Uterus (tissue), 4 donors: ENCODE measurements at places on chromosomes 11 and 22. TPM values are rescaled to one million over a fixed set of nuclear protein-coding genes. Genes with fewer than 3 reads are reported as not detected.

VEGFB gene
- 120 TPM for total RNA-seq

DNA sequence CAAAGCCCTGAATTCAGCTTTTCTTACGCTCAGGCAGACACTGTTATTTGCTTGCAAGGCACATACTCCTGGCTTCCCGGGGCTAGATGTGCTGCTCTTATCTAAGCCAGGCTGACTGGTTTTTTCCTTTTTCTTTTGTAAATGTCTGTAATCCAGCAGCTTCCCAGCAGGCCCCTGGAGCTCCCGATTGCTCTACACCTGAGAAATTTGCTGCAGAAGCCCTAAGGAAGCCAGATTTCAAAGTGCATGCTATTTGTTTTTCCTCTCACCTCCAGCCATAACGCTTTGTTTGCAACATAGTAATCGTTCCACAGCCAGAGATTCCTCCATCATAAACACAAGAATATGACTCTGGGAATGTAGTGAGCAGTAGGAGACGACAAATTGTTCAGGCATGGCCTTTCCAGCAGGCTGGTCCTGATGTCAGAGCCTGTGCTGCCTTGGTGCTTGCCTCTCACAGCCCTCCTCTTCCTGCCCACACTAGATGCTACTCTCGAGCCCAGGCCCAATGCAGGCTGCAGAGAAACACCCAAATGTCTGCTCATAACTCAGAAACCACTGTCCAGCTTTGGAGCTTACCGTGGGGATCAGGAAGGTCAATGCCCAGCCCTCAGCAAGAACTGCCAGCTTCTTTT, 54.7 kb upstream of the SLC6A5 start:
- DNase-seq, result no peak
- no peaks in the 10 kb centered on the region for H3K36me3 ChIP-seq
- H3K4me3 ChIP-seq, result no peak overlapping the region
- H3K4me1 ChIP-seq, result no peaks in the 10 kb centered on the region
- H3K27me3 ChIP-seq, result no peaks in the 10 kb centered on the region
- H3K27ac ChIP-seq, result no peak overlapping the region

DNA sequence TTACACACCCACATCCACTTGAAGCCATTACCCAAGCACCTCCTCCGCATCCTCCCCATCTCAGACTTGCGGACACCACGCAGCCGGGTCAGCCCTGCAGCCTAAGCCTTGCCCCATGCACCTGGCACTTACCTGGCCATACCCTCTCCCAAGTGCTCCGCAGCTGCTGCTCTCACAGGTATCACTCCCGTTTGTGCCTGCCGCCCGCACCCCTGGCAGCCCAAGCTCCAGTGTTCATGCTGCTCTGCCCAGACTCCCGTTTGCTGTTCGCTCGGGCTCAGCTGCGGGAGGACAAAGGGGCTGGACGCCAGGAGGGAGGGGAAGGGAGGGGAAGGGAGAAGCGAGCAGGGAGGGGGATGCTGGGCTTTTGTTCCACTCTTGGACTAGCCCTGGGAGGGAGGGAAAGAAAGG, at the start of gene KLHL35:
Gene KLHL35 (minus strand): TSS at position 293 of the 411 bp plus-strand sequence. CDS start 2,574 bp downstream, outside the sequence.
- no peaks in the 10 kb centered on the region for H3K27me3 ChIP-seq
- no peaks in the 10 kb centered on the region for H3K36me3 ChIP-seq
- DNase-seq, result no peak
- no peaks in the 10 kb centered on the region for H3K4me1 ChIP-seq
- H3K27ac ChIP-seq, result no peak within 1 kb of the TSS

GRCh38 chr11:12235553-12235946, 125.2 kb downstream of the MICAL2 start:
- DNase-seq, result no peak
- H3K4me3 ChIP-seq, result no peak overlapping the region
- H3K36me3 ChIP-seq, result no peaks in the 10 kb centered on the region

- no peaks in the 10 kb centered on the region for H3K36me3 ChIP-seq
- peak; percentile 44 for DNase-seq
- peaks cover 6% of the 10 kb centered on the region for H3K4me1 ChIP-seq
- no peak overlapping the region for H3K4me3 ChIP-seq
- no peaks in the 10 kb centered on the region for H3K27me3 ChIP-seq
- peak overlapping the region; percentile 46 for H3K27ac ChIP-seq
These were observed 33.6 kb downstream of the MAP6 start for GRCh38 chr11:75635066-75635862.

DNA sequence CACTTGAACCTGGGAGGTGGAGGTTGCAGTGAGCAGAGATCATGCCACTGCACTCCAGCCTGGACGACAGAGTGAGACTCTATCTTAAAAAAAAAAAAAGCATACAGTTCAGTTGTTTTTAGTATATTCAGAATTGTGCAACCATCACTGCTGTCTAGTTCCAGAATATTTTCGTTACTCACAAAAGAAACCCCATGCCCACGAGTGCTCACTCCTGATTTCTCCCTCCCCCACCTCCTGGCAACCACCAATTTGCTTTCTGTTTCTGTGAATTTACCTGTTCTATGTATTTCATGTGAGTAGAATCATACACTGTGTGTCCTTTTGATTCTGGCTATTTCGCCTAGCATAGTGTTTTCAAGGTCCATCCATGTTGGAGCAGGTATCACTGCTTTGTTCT, 24.8 kb downstream of the PTPRJ start:
- no peaks in the 10 kb centered on the region for H3K27me3 ChIP-seq
- no peak for DNase-seq
- no peaks in the 10 kb centered on the region for H3K4me1 ChIP-seq
- H3K4me3 ChIP-seq, result no peak overlapping the region
- H3K36me3 ChIP-seq, result no peaks in the 10 kb centered on the region
- H3K27ac ChIP-seq, result no peak overlapping the region

TRAPPC4 gene
- 47.2 TPM for total RNA-seq

TMPRSS5 gene
- total RNA-seq, result 0.29 TPM

DNA sequence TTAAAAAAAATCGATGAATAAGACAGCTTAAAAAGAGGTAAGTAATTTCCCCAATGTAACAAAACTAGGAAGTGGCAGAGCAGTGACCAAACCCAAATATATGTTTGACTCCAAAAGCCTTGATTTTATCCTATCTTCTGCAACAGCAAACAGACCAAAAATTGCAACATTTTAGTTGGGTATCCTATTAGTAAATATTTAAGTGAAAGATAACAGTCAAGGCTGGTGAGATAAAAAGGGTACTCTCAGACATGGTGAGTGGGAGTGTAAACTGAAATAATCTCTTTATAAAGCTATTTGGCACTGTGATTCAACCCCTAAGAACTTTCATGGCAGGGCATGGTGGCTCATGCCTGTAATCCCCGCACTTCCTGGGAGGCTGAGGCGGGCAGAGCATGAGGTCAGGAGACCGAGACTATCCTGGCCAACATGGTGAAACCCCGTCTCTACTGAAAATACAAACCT, 1.9 kb upstream of the RDX start:
- no peaks in the 10 kb centered on the region for H3K27me3 ChIP-seq
- no peaks in the 10 kb centered on the region for H3K36me3 ChIP-seq
- no peak overlapping the region for H3K4me3 ChIP-seq
- no peak for DNase-seq
- no peaks in the 10 kb centered on the region for H3K4me1 ChIP-seq

PNPLA3 gene
- total RNA-seq, result 1.3 TPM

- peak overlapping the region; percentile 83 for H3K4me3 ChIP-seq
- no peak for DNase-seq
- no peaks in the 10 kb centered on the region for H3K36me3 ChIP-seq
- no peaks in the 10 kb centered on the region for H3K27me3 ChIP-seq
These were observed 1.4 kb downstream of the MRGPRF start for GRCh38 chr11:69011624-69012091.

- DNase-seq, result no peak
- no peaks in the 10 kb centered on the region for H3K4me1 ChIP-seq
- no peak overlapping the region for H3K27ac ChIP-seq
These were observed 85.4 kb downstream of the TTC28 start for GRCh38 chr22:28594076-28594796.

DNA sequence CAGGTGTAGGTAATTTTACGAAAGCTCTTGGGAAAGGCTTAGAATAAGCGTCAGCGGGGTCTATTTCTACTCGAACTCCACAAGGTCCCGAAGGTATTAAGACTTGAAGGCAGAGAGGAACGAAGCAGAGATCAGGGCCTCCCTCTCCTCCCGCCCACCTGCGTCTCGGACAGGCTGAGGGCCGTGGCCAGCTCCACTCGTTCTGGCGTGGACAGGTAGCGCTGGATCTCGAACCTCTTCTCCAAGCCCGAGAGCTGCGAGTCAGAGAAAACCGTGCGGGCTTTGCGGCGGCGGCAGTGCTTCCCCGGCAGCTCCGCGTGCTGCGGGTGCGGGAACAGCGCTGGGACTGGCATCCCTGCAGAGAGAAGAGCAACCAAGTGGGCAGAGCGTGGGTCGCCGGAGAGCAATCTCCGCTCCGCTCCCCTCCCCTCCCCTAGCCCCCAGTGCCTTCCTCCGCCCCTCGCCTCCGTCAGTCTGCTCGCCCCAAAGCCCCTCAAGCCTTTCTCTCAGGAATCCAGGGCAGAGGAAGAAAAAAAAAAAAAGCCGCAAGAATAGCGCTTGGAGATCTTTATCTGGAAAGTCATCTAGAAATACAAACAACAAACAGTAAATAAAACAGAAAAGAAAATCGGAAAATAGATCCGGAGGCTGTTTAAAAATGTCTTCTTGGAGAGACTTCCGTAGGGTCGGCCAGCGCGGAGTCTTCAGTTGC, 2.4 kb downstream of the BSX start:
- H3K36me3 ChIP-seq, result no peaks in the 10 kb centered on the region
- H3K27ac ChIP-seq, result no peak overlapping the region
- no peak for DNase-seq
- peaks cover 94% of the 10 kb centered on the region for H3K27me3 ChIP-seq
- H3K4me1 ChIP-seq, result no peaks in the 10 kb centered on the region
- no peak overlapping the region for H3K4me3 ChIP-seq

CARD18 gene
- not detected for total RNA-seq

DNA sequence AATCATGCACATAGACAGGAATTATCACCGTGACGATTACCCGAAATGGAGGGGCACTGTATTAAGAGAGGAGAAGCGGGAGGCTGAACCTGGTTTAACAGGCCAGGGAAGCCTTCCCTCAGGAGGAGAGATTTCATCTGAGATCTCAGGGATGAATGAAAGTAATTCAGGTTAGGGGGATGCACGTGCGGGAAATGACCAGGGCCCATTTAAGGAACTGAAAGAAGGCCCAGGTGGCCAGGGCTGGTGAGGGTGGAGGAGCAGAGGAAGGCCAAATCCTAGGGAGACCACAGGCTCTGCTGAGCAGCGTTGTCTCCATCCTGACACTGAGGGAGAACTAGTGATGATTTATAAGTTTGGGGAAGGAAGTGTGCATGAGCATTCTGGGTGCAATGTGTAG, 16.3 kb upstream of the OPCML start:
- no peak overlapping the region for H3K4me3 ChIP-seq
- no peak overlapping the region for H3K27ac ChIP-seq
- no peak for DNase-seq
- no peaks in the 10 kb centered on the region for H3K27me3 ChIP-seq
- H3K4me1 ChIP-seq, result no peaks in the 10 kb centered on the region

DNA sequence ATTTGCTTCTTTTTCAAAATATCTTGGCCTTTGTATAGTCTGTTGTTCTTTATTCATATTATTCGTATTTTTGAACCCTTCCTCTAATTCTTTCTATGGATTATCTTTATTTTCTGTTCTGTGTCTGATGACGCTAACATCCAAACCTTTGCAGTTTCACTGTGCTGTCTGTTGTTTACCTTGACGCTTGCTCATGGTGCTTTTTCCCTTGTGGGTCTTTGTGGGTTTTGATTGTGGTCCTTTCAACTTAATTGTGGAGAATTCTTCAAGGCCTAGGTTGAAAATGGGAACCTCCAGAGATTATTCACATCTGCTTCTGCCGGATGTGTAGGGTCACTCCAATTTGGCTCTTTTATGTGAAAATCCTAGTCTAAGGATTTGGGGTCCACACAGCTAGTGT, 34.6 kb downstream of the PARVG start:
- no peaks in the 10 kb centered on the region for H3K27me3 ChIP-seq
- no peaks in the 10 kb centered on the region for H3K4me1 ChIP-seq
- no peak overlapping the region for H3K4me3 ChIP-seq
- no peak for DNase-seq

GRCh38 chr22:20636945-20637344, 129.5 kb downstream of the MED15 start:
- no peaks in the 10 kb centered on the region for H3K27me3 ChIP-seq
- H3K27ac ChIP-seq, result no peak overlapping the region
- H3K36me3 ChIP-seq, result no peaks in the 10 kb centered on the region
- no peak overlapping the region for H3K4me3 ChIP-seq
- no peak for DNase-seq

NCAM1 gene
- 137 TPM for total RNA-seq

DNA sequence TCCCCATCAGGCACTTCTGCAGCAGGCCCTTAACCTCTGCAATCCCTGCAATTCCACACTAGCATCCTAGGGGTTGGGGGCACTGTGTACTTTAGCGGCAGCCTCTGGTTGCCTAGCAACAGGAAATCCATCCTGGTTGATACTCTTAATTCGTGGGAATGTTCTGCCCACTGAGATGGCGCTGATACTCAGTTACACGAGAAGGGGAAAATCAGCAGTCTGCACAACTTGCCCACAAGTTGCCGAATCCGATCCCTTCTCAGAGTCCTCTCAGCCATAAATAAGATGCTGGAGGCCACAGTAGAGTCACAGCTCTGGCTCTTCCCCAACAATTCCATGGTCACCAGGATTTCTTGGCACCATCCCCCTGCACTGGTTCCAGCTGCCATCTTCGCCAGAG, 57.6 kb upstream of the CRYBB3 start:
- DNase-seq, result no peak
- H3K36me3 ChIP-seq, result no peaks in the 10 kb centered on the region
- H3K27me3 ChIP-seq, result no peaks in the 10 kb centered on the region
- H3K4me1 ChIP-seq, result no peaks in the 10 kb centered on the region
- H3K4me3 ChIP-seq, result no peak overlapping the region

GRCh38 chr22:24138649-24139420, 42.5 kb upstream of the SUSD2 start:
- no peak for DNase-seq
- H3K27me3 ChIP-seq, result no peaks in the 10 kb centered on the region

OR51B6 gene
- not detected for total RNA-seq

- H3K4me3 ChIP-seq, result no peak overlapping the region
- no peaks in the 10 kb centered on the region for H3K27me3 ChIP-seq
These were observed 37.0 kb downstream of the TENM4 start for GRCh38 chr11:79403839-79404238.

DNA sequence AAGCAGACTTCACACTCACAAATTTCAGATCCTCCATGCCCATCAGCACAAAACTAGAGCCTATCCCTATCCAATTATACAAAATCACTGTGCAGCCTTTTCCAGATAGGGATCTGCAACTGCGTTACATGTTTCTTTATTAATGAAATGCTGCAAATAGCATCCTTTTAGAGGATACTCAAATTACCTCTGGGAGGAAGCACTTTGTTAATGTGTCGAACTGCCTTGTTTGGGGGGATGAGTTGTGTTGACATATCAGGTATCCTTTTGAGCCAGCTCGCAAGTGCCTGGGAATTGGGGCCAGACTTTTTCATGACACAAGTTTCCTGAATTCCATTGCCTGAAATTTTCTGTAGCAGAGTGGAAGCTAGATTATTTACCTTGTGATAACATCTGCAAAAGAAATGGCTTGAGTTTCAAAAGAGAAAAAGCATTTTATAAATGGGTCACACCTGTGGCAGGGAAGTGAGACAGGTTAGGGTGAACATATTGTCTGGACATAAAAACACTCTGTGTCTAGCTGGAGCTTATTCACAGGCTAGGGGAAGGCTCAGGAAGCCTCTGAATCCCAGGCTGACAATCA, 299.1 kb upstream of the MTNR1B start:
- H3K27ac ChIP-seq, result no peak overlapping the region
- H3K4me1 ChIP-seq, result no peaks in the 10 kb centered on the region
- H3K36me3 ChIP-seq, result no peaks in the 10 kb centered on the region
- no peaks in the 10 kb centered on the region for H3K27me3 ChIP-seq

- no peaks in the 10 kb centered on the region for H3K27me3 ChIP-seq
- no peaks in the 10 kb centered on the region for H3K36me3 ChIP-seq
- no peak for DNase-seq
- H3K4me3 ChIP-seq, result no peak overlapping the region
These were observed 8.9 kb downstream of the SULT4A1 start for GRCh38 chr22:43853328-43853931.

PANX3 gene
- not detected for total RNA-seq

RTL10 gene
- 6.8 TPM for total RNA-seq

IGF2 gene
- total RNA-seq, result 241 TPM

C1QTNF6 gene
- total RNA-seq, result 1.5 TPM
